NCI-H1105 (cell line): ENCODE measurements at places on chromosomes 1 and 21.

DNA sequence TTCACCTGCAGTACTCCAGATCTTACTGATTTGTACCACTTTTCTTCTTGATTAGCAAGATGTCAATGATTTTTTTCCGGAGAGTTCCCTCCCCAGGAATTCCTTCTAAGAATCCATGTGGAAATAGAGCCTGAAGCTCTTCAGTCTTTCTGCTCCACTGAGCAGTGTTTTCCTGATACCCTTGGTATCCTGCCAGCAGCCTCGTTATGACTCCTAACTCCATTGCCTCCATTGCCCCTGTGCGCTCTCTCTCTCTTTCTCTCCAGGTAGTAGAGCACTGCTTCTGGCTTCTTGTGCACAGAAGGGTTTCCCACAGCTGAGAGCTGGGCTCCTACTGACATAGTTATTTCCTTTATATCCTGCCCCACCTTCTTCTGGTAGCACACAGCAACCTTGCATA, 12.2 kb downstream of the UBE2U start:
- DNase-seq = peak; percentile 57

- DNase-seq = no peak
These were observed 222.1 kb downstream of the LMX1A start for GRCh38 chr1:165134431-165134830.

- no peak for DNase-seq
These were observed 64.8 kb downstream of the RPE65 start for GRCh38 chr1:68384872-68385411.

GRCh38 chr1:23483321-23484252, at the start of gene ASAP3:
ASAP3 (minus strand) TSS chr1:23484179; CDS start chr1:23484133, 46 bp downstream.
- no peak for DNase-seq

DNA sequence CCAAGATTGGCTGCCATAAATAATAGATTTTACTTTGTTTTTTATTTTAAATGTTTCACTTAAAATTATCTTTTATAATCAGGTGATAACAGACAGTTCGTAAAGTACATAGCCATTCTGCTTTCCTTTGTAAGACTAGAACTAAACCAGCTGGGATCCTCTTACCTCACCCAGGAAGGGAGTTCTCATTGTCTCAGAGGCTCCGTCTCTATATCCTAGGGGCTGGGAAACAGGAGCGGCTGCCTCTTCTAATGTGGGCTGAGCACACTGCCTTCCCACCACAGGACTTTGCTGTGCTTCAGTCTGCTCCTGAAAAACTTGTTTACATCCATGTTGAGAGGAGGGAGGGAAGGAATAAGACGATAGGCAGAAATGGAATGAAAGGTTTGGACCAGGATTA, 45.6 kb upstream of the PGD start:
- no peak for DNase-seq

DNA sequence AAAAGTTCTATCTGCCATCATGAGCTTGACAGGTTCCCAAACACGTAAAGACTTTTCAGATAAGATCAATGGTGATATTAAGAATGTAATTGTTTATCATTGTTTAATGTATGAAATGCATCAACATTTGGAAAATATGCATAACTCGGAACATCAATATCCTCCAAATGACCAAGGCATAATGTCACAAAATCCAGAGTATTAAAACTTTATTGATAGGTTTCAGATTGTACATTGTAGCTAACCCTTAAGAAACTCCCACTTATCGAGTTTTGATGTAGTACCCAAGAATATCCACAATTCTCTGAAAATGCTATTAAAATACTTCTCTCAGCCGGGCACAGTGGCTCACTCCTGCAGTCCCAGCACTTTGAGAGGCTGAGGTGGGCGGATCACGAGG, 12.1 kb upstream of the TNNI1 start:
- DNase-seq = no peak

DNA sequence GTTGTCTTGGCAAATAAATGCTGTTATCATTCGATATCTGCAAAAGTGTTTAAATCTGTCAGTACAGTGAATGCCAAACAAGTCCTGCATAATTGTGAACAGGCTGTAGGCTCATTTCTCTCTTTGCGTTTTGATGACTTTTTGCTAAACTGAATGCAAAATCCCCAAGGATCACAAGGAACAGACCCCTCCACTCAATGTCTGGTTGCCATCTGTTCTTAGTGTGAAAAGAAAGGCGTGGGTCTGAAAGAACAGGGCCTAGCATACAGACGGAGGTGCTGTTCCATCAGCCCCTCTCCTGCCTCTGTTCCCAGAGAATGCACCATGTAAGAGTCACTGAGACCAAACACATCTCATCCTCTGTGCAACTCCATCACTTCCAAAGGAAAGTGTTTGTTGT, 40.4 kb downstream of the EIF2B3 start:
- no peak for DNase-seq

- DNase-seq = no peak
These were observed 6.4 kb downstream of the ITGB2 start for GRCh38 chr21:44914176-44914874.

DNA sequence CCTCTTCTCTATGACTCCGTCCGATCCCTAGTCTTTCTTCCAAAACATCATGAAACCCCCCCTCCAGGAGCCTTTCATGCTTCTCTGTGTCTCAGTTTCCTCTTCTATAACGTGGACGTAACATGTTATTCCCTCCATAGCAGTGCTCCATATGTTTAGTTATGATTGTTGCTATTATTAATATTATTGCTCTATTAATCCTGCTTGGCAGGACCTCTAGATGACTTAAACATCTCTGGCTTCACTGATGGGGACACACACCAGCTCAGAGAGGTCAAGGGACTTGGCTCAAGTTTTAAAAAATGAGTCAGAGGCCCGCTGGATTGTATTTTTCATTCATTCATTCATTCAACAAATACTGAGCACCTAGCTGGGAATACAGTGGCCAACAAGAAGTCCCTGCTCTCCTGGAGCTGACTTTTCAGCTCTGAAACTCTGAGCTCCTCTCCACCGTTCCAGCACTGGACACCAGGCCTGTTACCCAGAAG, 404 bp upstream of the CPLANE2 start:
- no peak for DNase-seq
